ENCODE measurements at places on chromosomes 7 and 10.

DNA sequence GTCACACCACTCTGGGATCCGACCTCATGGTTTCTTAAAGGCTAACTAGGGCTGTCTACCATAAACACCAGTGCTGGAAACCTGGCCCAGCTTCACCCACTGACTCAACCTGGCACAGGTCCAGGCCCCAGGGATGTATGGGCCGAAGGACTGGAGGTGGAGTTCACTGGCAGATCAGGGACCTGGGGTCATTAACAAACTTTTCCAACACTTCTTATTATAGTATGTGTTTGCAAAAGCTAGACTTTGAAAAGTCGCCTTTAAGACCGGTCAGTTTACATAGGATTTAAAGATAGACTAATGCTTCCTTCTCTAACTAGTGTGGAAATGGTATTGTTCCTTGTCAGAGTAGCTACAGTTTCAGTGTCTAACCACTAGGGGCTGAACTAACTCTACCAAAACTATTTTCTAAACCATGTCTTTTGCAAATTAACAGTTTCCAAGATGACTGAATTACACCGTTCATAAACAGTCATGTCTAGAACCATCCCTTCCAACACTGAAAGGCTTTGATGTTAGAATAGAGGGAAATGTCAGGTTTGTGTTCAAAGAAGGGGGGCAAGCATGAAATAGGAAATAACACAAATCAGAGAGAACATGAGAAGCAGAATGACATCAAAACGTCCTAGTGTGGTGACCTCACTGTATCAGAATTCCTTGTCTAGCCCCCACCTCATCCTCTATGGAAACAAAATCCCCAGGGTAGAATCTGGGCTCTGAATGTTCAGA is 29.7 kb downstream of the STN1 start:
- no peak for DNase-seq

GRCh38 chr10:71849461-71849908 is 1.6 kb downstream of the PSAP start:
- no peak for DNase-seq

DNA sequence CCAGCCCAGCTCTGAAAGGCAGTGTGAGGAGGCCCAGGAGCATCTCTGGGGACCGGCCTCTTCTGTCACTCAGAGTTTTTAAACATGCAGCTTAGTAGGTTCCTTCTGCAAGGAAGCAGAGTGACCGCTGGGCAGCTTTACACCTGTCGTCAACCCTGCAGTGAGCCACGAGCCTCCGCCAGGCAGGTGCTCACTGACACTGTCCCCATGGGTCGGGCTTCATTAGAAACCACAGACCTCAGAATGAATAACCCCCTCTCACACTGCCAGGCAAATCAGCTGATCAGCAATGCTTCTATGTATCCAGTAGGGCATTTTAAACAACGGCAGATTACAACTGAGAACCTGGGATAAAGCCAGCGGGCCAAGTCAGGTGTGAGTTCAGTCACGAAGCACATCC is 106.1 kb downstream of the MAD1L1 start:
- DNase-seq, result no peak

DNA sequence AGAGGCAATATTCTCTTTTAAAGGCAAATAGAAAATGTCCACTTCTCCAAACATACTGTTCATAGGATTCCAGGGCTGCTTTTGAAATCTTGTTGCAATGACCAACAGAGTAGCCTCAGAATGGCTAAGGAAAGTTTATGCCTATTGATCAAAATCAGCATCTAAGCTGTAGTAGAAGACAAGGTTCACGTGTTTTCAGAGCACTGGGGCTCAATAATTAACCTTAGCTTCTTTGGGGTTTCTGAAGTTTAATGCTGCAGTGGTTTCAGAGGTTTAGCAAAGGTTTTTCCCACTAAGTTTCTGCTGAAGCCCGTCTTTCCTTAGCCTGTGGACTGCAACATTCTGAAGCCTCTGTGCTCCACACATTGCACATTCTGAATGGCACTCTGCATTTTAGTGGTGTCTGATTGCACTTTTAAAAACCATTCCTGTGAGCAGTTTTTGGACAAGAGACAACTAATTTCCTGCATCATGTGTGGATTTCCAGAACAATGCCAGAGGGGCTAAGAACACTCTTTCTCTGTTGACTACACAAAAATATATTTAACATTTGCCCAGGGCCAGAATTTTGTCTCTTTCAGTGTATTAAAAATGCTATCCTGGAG is 342.5 kb downstream of the PTEN start:
- no peak for DNase-seq

- no peak for DNase-seq
Observed at GRCh38 chr7:99897322-99898022, 20.6 kb upstream of the OR2AE1 start.
